ENCODE measurements at places on chromosomes 2 and 18.

DNA sequence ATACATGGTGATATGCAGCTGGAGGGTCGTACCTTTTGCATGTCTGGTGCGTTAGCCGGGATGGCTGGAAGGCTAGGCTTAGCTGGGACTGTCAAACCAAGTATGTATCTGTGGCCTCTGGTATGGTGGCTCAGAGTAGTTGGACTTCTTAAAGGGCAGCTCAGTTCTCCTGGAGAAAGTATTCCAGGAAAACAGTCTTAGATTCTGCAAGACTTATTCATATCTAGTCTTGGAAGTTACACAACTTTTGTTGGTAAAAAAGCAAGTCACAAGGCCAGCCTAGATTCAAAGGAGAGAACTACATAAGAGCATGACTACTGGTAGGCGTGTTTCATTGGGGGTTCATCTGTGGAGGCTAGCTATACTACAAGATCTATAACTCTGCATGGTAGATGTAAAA, 45.5 kb downstream of the EML4 start:
- DNase-seq: no peak
- H3K36me3 ChIP-seq: no peaks in the 10 kb centered on the region
- no peak overlapping the region for H3K27ac ChIP-seq

GRCh38 chr2:105746177-105747080, 1.7 kb downstream of the NCK2 start:
- H3K36me3 ChIP-seq: no peaks in the 10 kb centered on the region
- H3K4me3 ChIP-seq: peak overlapping the region; percentile 98
- peak overlapping the region; percentile 87 for H3K27ac ChIP-seq
- H3K27me3 ChIP-seq: no peaks in the 10 kb centered on the region
- H3K4me1 ChIP-seq: peaks cover 41% of the 10 kb centered on the region
- no peak for DNase-seq

GRCh38 chr2:30971231-30972025, 164.2 kb upstream of the CAPN13 start:
- no peaks in the 10 kb centered on the region for H3K36me3 ChIP-seq
- no peaks in the 10 kb centered on the region for H3K4me1 ChIP-seq
- no peak overlapping the region for H3K27ac ChIP-seq

DNA sequence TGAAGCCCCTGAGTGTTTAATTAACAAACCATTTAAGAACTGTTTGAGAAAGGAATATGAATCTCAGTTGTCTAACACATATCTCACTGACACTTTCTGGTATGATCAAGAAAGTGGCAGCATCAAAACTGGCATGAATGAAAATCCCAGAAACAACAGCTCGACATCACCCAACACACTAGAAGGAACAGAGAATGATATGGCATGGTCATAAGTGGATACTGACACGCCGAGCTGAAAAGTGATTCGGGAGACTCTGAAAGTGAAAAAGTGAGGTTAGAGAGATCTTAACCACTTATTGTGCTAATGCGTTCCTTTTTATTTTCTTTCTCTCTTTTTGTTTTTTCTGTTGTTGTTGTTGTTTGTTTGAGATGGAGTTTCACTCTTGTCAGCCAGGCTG, 37.9 kb downstream of the MRPL35 start:
- no peak overlapping the region for H3K4me3 ChIP-seq
- H3K27me3 ChIP-seq: no peaks in the 10 kb centered on the region
- H3K4me1 ChIP-seq: no peaks in the 10 kb centered on the region
- no peaks in the 10 kb centered on the region for H3K36me3 ChIP-seq

Data from esophagus squamous epithelium (tissue), 5 donors.